Head of caudate nucleus (tissue), 42 donors: ENCODE measurements at places on chromosomes 2 and 18.

DNA sequence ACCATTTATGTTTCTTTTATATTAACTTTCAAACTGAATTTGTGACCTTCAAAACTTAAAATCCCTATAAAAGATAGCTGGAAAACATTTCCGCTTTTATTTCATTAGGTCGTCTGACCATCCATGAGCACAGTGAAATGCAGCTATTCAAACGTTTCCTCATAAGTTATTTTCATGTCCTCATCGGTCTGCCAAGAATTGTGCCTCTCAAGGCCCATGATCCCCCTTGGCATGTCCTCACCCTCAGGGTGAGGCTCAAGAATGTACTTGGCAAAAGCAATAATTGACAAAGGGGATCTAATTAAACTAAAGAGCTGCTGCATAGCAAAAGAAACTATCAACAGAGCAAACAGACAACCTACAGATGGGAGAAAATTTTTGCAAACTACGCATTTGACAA, 12.4 kb downstream of the SLC66A2 start:
- DNase-seq, result no peak

DNA sequence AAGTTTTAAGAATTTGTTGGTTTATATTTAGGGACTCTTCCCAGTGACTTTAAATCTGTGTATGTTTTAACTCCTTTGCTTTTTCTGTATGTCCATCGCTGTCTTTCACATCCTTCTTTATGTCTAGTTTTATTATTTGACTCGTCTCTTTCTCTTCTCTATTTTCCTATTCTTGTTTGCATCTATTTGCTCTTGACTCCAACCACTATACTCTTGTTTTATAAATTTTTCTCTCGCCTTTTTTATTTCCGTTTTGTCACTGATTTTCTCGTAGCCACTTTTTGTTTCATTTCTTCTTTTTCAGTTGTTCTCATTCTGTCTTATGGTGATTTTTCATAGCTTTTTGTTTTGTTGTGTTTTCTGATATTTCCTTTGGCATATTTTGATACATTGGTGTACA, 170.5 kb upstream of the NETO1 start:
- no peak for DNase-seq

GRCh38 chr18:59140302-59140885, 710 bp downstream of the SEC11C start:
- peak; percentile 18 for DNase-seq

DNA sequence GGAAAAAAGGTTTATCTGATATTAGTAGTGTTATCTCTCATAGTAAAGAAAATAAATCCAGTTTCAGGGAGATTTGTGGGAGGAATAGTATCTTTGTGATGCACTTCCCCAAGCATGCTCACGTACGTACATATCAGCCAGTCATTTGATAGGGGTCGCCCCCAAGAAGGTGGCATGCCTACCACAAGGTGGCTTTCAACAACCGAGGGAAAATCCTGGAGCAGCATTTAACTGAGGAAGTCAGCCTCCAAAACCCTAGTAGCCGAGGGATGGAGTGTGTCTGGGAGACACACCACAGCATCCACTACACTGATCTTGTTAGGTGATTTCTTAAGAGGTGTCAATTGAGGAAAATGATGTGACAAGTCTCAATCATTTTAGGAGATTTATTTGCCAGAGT, 623.9 kb downstream of the NYAP2 start:
- DNase-seq, result no peak

GRCh38 chr2:3672861-3673678, 15.1 kb downstream of the ALLC start:
- no peak for DNase-seq
